Stimulated activated CD8-positive, alpha-beta memory T cell treated with anti-CD3 and anti-CD28 coated beads, Interleukin-4, amount 100 ng/mL, for 1 hour (primary cell): ENCODE measurements at places on chromosomes 3 and 15.

DNA sequence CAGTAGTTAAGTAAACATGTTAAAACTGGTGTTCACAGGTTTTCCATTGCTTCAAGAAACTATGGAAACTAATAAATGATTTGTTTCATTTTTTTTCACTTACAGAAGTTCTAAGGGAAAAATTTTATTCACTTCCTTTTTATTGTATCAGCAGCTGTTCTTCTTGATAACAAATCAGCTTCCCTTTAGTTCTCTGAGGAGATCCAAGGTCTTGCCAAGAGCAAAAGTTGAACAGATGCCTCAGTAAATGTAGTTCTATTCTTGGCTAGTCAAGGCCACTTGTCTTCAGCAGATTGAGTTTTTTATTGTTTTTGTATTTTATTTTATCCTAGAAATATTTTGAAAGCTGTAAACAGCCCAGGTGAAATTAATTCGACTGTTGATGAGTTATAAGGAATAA lies 41.8 kb downstream of the KCNH8 start:
- no peak for DNase-seq

DNA sequence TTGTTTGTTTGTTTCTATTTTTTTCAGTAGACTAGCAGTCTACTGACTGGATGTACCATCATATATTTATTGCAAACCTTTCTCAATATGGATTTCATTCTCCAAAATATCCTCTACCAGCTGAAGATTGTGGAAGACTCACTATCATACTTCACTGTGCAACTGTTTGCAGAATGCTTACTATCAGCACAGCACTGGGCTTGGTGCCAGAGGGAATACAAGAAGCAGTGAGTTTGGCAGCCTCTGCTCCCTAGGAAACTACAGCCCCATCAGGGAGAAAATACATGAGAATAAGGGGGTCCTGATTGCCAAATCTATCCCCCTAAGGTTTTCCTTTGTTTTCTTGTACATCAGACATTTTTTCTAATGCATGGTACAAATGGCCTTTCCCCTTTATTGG lies 27.5 kb downstream of the AQP9 start:
- no peak for DNase-seq

DNA sequence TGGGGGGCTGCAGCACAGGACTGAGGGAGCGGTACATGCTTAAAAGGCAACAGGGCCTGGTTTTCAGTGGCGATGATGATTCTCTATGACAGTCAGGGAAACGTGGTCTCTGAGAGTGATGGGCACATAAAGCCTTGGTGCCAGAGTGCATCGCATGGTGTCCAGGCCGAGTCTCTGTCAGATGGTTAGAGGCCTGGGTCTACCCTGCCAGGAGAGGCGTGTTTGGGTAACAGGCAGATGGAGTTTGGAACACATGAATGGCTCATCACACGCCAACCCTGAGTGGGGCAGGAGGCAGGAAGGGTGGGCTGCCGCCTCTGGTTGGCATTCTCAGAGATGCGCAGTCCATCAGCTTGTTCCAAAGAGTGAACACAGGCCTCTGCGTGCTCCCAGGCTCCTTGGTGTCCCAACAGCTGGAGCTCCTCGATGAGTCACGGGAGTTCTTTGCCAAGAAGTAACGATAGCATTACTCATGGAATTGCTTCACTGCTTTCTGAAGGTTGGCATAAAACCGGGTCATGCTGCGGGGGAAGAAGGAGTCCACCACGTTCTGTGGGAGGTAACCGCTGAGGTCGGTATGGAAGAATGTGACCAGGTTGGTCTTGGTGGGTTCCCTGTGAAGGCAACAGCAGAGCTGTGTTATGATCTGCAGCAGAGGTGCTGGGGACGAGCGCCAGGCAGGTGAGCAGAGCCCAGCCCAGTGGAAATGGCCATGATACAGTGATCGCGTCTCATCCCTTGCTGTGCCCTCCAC lies 11.0 kb downstream of the STARD5 start:
- DNase-seq = no peak

GRCh38 chr3:177960014-177960413 lies 576.2 kb upstream of the KCNMB2 start:
- DNase-seq = no peak

DNA sequence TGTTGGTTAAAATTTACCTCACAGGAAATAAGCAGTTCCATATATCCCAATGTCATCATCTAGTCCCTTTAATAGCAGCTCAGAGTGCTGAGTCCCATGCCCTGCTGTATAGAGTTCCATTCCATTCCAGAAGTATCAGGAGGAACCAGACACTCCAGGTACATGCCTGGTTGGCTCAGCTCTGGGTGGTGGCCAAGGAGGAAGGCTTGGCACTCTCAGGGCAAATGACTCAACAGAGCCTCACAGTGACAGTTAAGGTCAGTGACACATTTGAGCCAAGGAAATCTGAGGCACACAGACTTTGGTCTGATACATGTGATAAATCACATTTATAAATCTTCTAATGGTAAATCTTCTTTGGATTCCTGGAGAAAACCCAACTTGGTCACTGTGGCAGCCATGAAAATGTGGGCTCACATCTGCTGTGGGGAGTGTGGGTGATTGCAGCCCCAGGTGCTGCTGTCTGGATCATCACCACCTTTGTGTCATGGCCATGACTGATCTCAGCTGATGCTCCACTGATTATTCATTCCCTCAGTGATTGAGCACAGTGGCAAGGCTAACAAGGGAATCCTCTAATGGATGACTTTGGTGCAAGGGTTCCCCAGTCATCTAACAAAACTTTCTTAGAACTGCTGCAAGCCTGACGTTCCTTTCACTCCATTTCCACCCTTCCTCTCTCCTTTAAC lies 9.3 kb downstream of the HHLA2 start:
- DNase-seq = no peak

GRCh38 chr15:85592148-85592547 lies 202.6 kb downstream of the KLHL25 start:
- no peak for DNase-seq

DNA sequence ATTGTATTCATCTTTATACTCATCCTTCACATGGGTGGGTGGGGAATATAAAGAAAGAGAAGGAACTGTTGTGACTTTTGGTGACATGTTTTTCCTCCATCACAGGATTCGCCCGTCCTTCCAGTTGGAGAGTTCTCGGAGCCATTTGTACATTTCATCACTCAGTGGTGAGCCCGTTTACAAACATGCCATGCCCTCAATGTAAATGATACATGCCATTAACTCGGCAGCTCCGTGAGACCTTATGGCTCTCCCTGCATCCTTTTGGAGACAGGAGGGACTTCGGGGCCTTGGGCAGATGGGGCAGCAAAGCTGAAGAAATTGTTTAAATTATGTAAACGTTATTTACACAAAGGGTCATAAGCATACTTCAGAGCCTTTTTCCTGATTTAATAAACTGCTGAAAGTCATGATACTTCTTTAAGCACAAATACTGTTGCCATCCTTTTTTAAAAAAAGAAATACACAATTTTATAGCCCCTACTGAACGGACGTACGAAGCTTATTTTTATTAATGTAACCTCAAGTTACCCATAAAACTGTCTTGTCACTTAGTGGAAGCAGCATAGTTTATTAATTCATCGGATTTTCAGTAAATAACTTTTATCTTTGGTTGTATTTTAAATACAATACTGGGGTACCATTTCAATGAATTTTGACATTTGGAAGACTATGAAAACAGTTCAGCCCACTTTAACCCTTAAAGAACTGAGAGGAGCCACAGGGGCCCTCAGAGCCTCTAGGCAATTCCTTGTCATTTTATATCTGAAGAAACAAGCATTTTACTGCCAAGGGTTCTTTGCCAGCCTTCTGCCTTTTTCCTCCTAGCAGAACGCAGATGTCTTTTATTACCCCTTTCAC lies 55.6 kb upstream of the SKOR1 start:
- DNase-seq = no peak

DNA sequence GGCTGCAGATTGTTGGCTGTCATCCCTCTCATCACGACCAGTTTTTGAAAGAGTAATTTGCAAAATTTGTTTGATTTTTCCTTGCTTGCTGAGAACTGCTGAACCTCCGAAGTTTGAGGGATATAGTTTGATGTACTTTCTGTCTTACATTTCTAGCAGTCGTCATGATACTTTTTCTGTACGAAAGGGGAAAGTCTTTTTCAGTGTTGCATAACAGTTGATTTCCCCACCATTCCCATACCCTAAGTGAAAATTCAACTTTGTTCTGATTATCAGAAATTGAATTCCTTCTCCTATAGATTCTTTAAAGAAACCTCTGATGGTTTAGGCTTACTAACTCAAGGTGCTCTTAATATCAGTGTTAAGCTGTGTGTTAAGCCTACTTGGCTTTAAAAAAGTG lies 1.6 kb downstream of the PDE8A start:
- no peak for DNase-seq

DNA sequence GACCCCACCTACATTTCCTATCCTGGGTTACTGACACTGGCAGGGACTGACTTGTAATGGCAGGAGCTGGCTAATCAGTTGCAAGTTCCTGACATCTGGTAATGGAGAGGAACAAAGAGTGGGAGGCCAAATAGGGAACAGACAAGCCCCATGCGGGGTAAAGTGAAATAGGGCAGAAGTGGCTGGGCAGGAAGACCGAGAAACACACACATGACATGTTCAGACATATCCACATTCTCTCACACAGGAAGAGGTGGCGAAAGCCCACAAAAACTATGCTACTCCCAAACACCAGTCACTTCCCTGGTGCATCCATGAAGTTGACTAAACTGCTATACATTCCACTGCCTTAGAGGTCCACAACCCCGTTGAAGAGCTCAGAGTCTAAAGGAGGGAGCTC lies 394.1 kb upstream of the TBL1XR1 start:
- no peak for DNase-seq

GRCh38 chr3:61155701-61156292 lies 95.5 kb downstream of the FHIT start:
- no peak for DNase-seq

DNA sequence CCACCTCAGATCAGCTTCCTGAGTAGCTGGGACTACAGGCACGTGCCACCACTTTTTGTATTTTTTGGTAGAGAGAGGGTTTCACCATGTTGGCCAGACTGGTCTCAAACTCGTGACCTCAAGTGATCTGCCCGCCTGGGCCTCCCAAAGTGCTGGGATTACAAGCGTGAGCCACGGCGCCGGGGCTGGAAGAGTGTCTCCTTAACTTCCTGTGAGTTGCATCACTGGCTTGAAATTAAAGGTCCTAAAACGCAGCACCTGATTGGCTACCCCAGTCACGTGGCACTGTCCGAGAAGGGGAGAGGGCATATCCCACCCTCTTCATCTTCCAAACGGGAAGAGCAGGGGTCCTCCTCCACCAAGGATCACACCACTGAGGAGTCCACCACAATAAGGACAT lies 5.5 kb upstream of the FAM174B start:
- DNase-seq = no peak

GRCh38 chr3:43221076-43221475 lies 65.3 kb upstream of the SNRK start:
- no peak for DNase-seq

DNA sequence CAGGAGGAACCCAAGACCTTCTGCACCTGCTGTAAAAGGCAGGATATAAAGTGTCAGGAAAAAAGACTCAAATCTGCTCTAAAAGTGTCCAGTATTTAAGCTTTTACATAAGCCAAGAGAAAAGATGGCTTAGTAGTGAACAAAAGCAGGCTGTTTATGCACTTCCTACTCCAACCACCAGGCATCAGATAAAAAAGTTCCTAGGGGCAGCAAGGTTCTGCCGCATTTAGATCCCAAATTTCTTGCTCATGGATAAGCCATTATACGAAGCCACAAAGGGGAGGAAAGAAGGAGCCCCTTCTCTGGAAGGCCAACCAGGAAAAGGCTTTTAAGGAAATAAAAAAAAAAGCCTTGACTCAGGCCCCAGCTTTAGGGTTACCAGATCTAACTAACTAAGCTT lies 10.6 kb upstream of the SLC9C1 start:
- DNase-seq = no peak

GRCh38 chr3:55654123-55654760 lies 167.1 kb upstream of the WNT5A start:
- no peak for DNase-seq

DNA sequence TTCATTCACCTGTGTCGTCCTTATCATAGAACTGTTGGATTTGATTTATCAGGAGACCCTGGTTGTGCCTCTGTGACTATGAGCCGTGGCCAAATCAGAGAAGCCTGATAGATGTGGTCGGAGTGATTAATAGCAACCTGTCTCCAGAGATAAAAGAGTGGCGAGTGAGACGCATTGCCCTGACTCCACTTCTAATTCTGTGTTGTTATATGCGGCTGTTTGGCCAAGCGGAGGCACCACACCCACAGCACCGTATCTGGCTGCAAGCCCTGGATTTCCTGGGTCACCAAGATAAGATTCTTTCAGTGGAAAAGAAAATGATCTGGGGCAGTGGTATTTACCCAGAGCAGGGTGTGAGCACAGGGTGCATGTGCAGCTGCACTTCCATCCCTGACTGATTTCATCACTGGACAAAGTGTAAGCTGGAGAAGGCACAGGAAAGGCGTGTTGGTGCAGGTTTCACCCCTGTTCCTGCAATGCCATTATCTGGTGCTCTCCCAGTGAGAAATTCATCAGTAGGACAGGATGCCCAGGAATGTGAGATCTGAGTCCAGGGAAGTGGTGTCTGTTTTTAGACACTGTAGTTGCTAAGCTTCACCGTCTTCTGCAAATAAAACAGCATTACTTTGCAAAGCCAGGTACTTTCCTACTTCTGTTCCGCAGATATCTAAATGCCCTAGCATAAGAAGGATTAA lies 84.6 kb downstream of the CD47 start:
- no peak for DNase-seq

DNA sequence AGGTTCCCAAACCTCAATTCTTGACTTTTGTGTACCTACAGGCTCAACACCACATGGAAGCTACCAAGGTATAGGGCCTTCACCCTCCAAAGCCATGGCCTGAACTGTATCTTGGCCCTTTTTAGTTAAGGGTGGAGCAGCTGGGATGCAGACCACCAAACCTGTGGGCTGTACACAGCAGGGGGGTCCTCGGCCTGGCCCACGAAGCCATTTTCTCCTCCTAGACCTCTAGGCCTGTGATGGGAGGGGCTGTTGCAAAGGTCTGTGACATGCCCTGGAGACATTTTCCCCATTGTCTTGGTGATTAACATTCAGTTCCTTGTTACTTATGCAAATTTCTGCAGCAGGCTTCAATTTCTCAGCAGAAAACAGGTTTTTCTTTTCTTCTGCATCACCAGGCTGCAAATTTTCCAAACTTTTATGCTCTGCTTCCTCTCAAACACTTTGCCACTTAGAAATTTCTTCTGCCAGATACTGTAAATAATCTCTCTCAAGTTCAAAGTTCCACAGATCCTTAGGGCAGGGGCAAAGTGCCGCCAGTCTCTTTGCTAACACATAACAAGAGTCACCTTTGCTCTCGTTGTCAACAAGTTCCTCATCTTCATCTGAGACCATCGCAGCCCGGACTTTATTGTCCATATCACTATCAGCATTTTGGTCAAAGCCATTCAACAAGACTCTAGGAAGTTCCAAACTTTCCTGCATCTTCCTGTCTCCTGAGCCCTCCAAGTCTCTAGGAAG lies 90.9 kb upstream of the PLXND1 start:
- no peak for DNase-seq

GRCh38 chr15:89680282-89680873 lies 1.2 kb upstream of the PLIN1 start:
- no peak for DNase-seq

DNA sequence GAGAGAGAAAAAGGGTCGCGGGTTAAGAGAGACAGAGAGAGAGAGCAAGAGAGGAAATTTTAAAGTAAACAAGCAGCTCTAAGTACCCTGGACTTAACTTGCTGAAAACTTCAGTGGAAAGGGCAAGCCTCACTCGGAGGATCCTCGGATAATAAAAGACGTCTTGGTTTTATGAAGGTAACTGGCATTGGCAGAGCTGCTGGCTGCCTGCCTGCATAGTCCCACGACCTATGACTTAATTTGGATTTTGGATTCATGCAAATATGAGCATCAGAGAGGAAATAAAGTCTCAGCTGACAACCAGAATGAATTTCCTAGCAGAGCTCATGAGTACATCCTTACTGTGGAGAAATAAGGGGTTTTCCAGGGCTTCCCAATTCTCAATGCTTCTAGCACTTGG lies 95.1 kb upstream of the PDZRN3 start:
- no peak for DNase-seq
